CD4-positive, alpha-beta T cell (primary cell): ENCODE measurements at places on chromosomes 6 and 20. TPM values are rescaled to one million over a fixed set of nuclear protein-coding genes. Genes with fewer than 3 reads are reported as not detected.

DNA sequence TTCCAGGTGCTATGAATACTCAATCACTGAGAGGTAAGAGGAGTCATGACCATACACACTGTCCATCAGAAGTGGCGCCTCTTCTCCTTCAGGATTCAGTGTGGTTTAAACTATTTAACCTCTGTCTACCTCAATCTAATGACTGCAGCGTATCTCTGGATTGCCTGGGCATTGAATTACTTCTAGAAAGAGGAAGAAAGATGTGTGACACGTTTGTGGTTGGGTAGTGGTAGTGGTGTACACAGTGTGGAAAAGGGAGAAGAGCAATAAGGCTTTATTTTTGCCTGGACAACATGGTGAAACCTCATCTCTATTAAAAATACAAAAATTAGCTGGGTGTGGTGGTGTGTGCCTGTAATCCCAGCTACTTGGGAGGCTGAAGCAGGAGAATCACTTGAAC, 38.0 kb upstream of the ECHDC1 start:
- H3K36me3 ChIP-seq, result no peaks in the 10 kb centered on the region
- no peak overlapping the region for H3K27ac ChIP-seq

RNF39 gene
- total RNA-seq, result not detected

CST7 gene
- 4.4 TPM for total RNA-seq

DNA sequence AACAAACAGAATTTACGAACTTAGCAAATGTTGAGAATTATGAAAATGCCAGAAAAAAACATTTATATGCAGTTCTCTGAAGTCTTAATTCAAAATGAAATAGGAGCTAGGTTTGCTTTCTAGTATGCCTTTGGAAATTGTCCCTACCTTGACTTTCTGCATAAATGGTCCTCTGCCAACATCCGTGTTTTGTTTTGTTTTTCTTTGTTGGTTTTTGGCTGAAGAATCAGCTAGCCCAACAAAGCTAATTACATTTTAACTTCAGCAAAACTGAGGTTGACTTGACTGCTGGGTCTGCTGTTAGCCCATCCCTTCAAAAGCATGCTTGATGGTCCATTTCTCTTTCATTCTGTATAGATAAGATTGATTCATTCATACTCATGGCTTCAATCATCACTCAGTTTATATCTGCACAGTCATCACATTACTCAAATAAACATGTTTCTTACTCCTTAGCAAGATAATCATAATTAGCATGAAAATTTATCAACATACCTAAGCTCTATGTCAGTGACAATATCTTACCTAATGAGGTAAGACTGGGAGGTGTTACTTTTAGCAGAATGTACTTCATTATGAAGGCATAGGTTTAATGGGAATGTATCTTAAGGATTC, 76.4 kb downstream of the ADGRB3 start:
- H3K4me3 ChIP-seq, result no peak overlapping the region
- H3K27me3 ChIP-seq, result no peaks in the 10 kb centered on the region
- no peaks in the 10 kb centered on the region for H3K36me3 ChIP-seq
- no peak overlapping the region for H3K27ac ChIP-seq
- H3K4me1 ChIP-seq, result no peaks in the 10 kb centered on the region
- no peak for DNase-seq

DSP gene
- total RNA-seq, result 0.14 TPM

SLC22A2 gene
- total RNA-seq, result not detected

TRIM31 gene
- not detected for total RNA-seq
